ENCODE measurements at places on chromosomes 5 and 9. TPM values are rescaled to one million over a fixed set of nuclear protein-coding genes. Genes with fewer than 3 reads are reported as not detected.

DNA sequence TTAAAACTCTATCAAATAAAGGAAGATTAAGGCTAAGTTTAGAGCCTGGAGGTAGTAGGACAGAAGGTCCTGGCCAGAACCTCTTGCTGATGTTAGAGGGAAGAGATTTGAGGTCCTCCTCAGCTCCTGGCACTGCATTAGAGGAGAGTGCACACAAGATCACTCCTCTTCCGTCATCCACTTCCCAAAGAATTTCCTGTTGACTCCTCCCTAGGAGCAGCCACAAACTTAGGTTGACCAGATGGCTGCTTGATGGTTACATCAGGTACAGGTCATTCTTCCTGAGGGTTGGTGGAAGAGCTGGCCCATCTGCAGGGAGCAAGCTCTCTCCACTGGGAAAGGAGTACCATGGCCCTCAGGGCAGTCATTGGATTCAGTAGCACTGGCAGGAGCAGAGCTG lies 93.9 kb upstream of the IL33 start:
- no peaks in the 10 kb centered on the region for H3K4me1 ChIP-seq
- DNase-seq: no peak
- no peaks in the 10 kb centered on the region for H3K36me3 ChIP-seq
- H3K27ac ChIP-seq: no peak overlapping the region
- H3K27me3 ChIP-seq: peaks cover 8% of the 10 kb centered on the region
- no peak overlapping the region for H3K4me3 ChIP-seq

Gene POU5F2
- 0.97 TPM for total RNA-seq

DNA sequence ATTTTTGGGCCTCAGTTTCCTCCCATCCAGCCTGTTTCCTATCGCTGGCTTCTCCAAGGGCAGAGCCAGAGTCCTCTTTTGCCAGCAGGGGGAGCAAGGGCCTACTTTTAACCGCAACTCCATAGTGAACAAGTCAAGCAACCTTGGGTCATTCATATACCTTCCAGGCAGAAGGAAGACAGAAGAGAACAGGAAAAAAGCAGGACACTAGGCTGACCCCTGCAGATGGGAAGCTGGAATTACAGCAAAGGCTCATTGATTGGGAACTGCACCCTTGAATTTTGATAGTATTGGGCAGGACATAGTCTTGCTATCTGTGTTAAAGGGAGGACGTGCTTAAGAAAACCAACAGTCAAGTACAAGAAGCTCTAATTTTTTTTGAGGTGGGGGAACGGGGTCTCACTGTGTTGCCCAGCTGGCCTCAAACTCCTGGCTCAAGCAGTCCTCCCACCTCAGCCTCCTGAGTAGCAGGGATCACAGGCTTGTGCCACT lies 30.1 kb downstream of the QRFP start:
- no peak overlapping the region for H3K27ac ChIP-seq
- DNase-seq: peak; percentile 68
- no peaks in the 10 kb centered on the region for H3K27me3 ChIP-seq
- H3K4me1 ChIP-seq: peaks cover 6% of the 10 kb centered on the region
- H3K4me3 ChIP-seq: no peak overlapping the region

- H3K27ac ChIP-seq: no peak overlapping the region
- H3K27me3 ChIP-seq: no peaks in the 10 kb centered on the region
- no peak overlapping the region for H3K4me3 ChIP-seq
- H3K36me3 ChIP-seq: no peaks in the 10 kb centered on the region
These were observed 599.7 kb downstream of the CAAP1 start for GRCh38 chr9:26292943-26293342.

Gene OMD
- total RNA-seq: not detected

DNA sequence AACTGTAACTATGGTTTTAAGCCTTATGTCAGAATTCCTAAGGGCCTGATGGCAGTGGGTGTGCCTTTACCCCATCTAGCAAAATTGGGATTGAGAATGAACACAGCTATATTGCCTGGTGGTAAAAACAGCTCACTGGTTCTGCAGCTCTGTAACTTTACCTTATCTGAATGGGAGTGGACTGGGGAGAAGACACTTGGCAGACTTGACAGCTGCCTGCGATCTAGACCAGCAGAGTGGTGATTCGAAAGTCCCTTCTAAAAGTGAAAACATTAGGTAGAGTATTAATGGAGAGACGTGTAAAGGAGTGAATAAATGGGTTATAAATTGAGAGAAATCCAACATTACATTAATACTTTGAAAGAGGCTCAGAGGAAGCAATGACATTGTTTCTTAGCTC lies 289.1 kb upstream of the EDIL3 start:
- no peak overlapping the region for H3K4me3 ChIP-seq
- no peaks in the 10 kb centered on the region for H3K27me3 ChIP-seq
- no peaks in the 10 kb centered on the region for H3K4me1 ChIP-seq

Gene ABO
- 0.56 TPM for total RNA-seq
